ENCODE measurements at places on chromosomes 5 and 9. TPM values are rescaled to one million over a fixed set of nuclear protein-coding genes. Genes with fewer than 3 reads are reported as not detected.

ADGRD2 gene
- 4.3 TPM for total RNA-seq

EPB41L4B gene
- total RNA-seq, result 12.2 TPM

NDUFAF2 gene
- total RNA-seq, result 32.8 TPM

GABRA1 gene
- 5.5 TPM for total RNA-seq

FANCG gene
- 15.9 TPM for total RNA-seq

TLX3 gene
- total RNA-seq, result 2.0 TPM

RASEF gene
- 3.3 TPM for total RNA-seq

SLC22A4 gene
- 4.0 TPM for total RNA-seq

IL3 gene
- total RNA-seq, result not detected

CCL21 gene
- total RNA-seq, result not detected

LTC4S gene
- total RNA-seq, result 1.9 TPM

ROR2 gene
- 20.6 TPM for total RNA-seq

S100Z gene
- total RNA-seq, result 1.2 TPM

CNTNAP3 gene
- 21.3 TPM for total RNA-seq

GRM6 gene
- total RNA-seq, result under 0.01 TPM

HRH2 gene
- 2.6 TPM for total RNA-seq

NR6A1 gene
- total RNA-seq, result 4.3 TPM

RNF183 gene
- total RNA-seq, result 0.11 TPM

ZNF462 gene
- total RNA-seq, result 47.6 TPM

NUDT12 gene
- total RNA-seq, result 39.3 TPM

MCIDAS gene
- not detected for total RNA-seq

TRMO gene
- total RNA-seq, result 19.2 TPM

Measured in spinal cord (tissue), 10 donors.